ENCODE measurements at places on chromosomes 7 and 10.

GRCh38 chr10:10987111-10987510 is 30.6 kb upstream of the CELF2 start:
- DNase-seq, result no peak

DNA sequence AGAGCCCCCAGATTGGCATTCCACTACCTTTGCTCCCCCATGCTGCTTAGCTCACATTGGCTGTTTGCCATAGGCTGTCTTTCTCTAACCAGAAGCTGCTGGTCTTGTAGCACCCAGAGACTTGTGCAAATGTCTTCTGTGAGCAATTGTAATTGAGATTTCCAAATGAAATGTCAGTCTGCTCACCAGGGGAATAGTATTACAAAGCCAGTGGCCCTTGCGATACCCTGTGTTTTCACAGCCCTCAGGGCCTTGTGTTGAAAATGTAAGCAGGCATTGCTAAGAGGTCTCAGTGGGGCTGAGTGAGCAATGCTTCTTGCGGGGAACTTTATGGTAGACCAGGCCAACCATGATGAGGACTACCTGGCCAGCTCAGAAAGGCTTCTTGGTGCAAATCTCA is 746.5 kb downstream of the LRMDA start:
- DNase-seq, result no peak

GRCh38 chr7:20696803-20697333 is 81.4 kb downstream of the ABCB5 start:
- DNase-seq, result no peak

DNA sequence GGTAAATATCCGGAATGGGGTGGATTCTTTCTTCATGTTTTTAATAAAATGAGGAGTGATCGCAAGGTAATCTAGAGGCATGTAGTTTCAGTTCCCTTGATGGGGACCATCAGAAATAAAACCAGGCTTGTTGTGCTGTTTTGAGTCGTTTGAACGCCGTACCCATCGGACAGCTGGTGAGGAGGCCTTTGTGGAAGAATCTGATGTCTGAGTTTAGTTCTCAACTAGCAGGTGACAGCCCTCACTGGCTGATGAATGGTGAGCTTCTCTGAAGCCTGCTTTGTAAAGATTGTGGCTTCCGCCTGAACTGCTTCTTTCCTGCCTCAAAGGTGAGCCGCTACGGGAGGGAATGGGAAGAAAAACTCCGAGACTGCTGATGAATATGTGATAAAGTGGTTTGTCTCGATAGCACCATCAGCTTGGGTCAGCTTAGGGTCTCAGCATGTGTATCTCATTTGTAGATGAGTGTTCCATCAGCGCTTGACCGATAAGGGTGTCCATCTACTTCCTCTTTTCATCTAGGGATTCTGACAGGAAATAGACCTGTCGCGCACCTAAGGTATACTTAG is 977 bp downstream of the TMEM248 start:
- peak; percentile 15 for DNase-seq

- no peak for DNase-seq
Measured at GRCh38 chr7:70032649-70033048, 434.4 kb downstream of the AUTS2 start.

DNA sequence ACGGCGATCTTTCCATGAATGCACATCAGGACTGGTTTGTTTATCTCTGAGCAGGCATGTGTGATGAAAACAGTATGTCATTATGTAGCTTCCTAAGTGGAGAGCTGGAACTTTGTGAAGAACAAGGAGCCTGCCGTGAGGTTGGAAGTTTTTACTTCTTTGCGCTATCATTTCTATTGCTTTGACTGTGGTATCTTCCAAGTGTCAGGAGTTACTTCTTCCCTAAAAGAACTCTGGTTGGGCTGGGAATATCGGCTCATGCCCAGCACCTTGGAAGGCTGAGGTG is 167.4 kb upstream of the AHR start:
- no peak for DNase-seq

GRCh38 chr10:107390563-107390962 is 226.1 kb upstream of the SORCS1 start:
- DNase-seq, result no peak
